ENCODE measurements at places on chromosomes 16 and 17.

GRCh38 chr17:18917506-18918032, 34.4 kb upstream of the SLC5A10 start:
- DNase-seq: no peak

DNA sequence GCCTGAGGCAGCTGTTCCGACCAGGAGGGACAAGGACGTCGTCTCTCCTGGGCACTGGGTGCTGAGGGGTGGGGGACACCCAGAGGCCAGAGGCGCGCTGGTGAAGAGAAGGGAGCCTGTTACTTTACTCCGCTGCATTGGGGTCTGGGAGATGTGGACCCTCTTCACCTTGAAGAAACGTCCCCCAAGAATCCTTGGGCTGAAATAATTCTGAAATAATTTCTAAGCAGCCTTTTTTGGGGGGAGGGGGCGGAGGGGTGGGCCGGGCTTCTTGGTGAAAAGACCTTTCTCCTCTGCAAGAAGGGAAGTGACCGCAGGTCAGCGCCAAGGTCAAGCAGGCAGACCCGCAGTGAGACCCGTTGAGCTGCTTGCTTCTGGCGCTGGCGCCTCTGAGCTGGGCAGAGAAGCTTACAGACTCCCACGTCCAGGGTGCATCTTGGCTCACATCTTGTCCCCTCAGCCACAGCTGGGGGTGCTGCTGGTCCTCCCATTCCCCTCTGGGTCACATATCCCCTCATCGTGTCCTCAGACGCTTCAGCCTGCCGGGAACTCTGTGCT, 1.1 kb downstream of the SYT17 start:
- no peak for DNase-seq

DNA sequence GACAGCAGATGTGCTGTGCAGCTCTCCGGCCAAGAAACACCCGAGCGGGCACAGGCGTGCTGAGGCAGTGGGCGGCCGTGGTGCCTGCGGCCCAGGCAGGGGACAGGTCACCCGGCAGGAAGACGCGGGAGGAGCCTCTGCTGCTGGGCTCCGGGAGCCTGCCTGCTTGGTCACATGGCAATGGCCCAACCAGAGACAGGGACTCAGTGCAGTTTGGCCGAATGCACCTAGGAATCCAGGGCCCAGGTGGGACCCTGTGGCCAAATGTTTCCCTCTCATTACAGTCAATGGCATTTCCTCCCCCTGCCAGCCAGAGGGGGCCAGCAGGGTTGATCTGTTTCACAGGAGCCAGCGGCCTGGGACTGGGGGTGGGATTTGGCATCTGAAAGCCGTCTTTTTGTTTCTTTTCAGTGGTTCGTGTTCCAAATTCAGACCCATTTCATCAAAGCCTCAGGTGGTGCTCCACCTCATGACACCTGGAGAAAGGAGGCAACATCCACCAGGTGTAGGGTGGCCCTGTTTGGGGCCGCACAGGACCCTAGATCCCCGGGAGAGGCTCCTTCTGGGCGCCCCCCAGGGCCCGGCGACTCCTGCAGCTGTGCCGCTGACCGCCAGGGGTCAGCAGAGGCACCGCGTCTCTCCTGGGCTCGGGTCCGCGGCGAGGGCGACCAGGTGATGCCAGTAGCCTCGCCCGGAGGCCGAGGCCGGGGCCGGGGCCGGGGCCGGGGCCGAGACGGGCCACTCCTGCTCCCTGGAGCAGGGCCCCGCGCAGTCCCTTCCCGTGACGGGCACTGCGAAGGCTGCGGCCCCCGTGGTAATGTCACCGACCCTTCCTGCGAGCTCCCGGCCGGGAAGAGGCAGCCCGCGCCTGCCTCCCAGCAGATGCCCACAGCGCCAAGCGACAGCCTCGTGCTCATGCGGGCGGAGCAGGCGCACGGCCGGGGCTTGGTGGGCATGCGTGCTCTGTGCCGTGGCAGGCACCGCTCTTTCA, 118.5 kb downstream of the C16orf78 start:
- no peak for DNase-seq

DNA sequence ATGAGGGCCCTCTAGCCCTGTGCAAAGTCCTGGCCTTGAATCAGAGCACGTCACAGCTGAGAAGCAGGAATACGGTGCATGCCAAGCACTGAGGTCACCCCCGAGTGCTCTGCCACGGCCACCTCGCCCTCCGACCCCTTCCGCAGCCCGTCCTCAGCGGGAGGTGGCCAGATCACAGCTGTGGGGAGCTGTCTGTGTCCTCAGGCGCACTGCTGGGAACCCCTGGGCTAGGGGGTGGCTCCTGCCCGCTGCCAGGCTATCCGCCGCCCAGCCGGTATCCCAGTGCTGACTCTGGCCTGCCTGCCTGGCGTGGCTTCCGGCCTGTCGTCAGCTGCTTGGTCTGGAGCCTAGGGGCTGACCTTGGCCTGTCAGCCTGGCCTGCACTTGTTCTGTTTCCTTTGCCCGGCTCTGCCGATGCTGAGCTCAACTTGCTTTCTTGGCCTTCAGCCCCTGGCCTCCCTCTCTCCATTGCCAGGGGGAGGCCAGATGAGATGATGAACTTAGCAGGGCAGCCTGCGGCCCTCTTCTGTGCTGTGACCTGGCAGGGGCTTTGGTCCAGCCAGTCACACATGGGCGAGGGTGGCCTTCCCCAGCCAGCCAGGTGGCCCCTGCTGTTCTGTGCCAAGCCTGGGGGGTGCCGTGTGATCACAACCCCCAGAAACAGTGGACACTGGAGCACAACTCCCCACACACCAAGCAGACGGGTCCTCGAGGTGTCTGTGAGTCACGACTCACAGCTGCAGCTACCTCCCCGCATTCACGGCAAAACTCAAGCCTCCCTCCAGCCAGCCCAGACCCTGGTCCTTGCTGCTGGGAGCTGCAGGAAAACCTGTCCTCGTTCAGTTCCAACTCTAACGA, 77.3 kb downstream of the ZDHHC7 start:
- no peak for DNase-seq

DNA sequence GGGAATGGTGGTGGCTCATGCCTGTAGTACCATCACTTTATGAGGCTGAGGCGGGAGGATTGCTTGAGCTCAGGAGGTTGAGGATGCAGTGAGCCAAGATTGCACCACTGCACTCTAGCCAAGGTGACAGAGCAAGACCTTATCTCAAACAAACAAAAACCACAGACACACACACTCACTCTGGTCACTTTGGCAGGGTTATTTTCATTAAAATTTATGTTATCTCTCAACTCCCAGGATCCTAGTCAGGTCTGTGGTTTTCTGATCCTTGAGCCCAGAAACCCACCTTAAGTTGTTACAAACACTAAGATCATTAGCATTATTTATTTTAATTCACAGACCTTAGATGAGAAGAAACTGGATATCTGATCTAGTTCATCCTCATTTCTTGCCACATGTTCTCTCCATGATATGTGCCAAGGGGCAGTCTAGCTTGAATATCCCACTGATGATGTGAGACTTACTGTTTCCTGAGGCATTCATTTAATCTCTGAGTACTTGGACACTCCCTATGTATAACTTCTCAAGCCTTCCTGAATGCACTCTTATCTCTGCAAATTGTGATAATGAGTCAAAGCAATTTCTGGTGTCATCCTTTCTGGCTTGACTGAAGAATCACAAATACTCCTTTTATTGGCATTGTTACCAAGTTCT, 9.6 kb downstream of the ABHD15 start:
- DNase-seq: no peak

DNA sequence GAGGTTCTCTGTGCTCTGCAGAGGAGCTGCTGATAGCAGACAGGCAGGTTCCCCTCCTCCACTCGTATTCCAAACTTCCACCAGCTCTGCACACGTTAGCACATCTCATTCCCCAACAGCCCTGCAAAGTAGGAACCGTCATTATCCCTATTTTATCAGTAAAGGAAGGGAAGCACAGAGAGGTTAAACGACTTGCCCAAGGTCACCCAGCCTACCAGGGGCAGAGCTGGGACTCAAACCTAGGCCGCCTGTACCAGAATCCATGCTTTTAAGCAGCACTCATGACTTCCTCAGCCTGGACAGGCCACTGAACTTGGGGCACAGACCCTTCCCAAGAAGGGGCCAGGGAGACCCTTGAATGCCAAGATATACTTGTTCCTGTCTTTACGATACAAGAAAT, 75.2 kb downstream of the CRISPLD2 start:
- no peak for DNase-seq
